Glomerular endothelial cell (primary cell): ENCODE measurements at places on chromosomes 5 and 9.
A peak's percentile ranks its signal among the peaks of the same experiment; 100 is the strongest.

- DNase-seq: peak; percentile 92
These were observed 194.0 kb downstream of the EFNA5 start for GRCh38 chr5:107476783-107477182.

- DNase-seq: no peak
These were observed 39.6 kb upstream of the TEX48 start for GRCh38 chr9:114721491-114722079.

DNA sequence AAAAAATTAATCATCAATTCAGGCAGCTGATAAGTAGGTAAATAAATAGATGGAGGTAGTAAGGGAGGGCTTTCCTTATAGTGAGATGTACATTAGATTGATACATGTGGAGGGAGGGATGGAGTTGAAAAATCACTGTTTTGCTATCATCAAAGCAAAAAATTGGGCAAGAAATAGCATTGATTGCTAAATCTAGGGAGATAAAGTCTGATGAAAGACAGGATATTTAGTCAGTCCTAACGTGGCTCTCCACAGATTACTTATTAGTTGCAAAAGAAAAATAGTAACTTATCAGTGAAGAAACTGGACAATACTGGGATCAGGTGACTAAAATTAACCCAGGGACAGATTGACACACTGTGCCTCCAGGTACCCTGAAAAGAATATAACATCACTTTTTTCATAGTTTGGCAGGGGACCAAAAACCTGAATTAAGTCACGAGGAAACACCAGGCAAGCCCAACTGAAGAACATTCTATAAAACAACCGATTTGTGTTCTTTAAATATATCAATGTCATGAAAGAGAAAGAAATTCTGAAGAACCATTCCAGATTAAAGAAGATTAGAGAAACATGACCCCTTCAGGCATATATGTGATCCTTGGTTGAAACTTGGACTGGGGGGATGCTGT lies 27.1 kb upstream of the GOLPH3 start:
- DNase-seq: no peak

DNA sequence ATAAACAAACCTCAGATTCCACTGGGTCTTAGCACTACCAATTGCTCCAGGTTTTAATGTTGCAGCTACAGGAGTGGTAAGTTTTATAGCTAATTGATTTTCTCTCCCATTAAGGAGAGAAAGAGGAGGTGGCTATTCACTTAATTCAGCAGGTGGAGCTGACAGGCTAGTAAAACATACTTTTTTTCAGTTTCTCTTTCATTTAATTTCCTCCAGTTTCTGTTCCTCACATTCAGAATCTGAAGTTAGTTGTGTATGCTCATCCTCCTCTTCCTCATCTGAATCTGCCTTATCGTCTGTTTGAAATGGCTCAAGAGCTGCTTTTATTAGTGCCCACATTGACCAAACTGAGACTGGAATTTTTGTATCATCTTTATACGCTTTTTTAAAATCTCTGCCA lies 98.0 kb downstream of the PLPPR1 start:
- no peak for DNase-seq

DNA sequence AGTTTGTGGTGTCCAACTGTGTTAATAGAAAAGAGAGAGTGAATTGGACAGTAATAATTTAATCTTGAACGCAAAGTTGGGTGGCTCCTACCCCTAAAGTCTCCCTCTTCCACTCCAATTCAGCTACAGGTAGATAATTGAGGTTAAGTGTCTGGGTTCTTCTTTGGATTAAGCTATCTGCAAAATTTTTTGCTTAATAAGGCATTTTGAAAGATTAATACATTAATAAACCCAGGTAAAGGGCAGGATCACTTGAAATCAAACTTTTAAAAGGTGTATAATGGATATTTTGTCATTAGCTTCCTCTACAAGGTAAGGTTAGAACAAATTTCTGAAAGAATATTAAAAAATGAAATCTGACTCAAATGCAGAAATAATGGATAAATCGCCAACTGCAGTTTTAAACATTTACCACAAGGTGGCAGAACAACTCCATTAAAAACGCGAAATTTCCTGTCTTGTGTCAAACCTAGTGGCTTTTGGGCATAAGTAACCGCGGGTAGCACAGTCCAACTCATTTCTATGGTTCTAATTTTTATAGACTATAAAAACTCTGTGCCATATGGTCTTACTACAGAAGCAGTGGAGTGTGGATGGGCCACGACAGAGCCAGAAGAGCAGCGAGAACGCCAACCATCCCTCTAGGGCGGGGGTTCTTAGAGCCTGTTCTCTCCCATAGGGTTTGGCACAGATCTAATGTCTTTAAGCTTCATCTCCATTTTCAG lies 276.5 kb downstream of the ARHGEF28 start:
- DNase-seq: peak; percentile 27

GRCh38 chr9:27529316-27530278 lies at the start of gene MOB3B:
Gene MOB3B, minus strand, starts transcription at chr9:27529814. Its CDS starts 74,264 bp downstream, at chr9:27455550.
- no peak for DNase-seq

GRCh38 chr5:51156838-51157237 lies 226.4 kb upstream of the ISL1 start:
- no peak for DNase-seq

- no peak for DNase-seq
These were observed 1.1 kb upstream of the DCANP1 start for GRCh38 chr5:135448071-135448739.

DNA sequence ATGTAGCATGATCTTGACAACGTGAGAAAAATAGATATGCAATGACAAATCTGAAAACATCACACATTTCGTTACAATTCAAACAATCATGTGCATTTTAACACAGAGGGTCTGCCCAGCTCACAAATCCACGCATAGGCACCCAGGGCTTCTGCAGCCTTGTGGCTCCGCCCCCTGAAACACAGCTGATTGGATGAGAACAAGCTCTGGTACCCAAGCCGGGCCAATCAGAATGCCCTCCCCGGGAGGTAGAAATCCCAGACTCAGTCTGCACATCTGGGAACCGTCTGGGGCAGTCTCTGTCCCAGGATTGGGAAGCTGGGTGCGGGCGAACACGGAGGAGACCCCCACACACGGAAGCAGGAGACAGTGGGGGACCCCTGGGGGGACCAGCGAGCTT lies 137.5 kb downstream of the GAPVD1 start:
- DNase-seq: no peak

DNA sequence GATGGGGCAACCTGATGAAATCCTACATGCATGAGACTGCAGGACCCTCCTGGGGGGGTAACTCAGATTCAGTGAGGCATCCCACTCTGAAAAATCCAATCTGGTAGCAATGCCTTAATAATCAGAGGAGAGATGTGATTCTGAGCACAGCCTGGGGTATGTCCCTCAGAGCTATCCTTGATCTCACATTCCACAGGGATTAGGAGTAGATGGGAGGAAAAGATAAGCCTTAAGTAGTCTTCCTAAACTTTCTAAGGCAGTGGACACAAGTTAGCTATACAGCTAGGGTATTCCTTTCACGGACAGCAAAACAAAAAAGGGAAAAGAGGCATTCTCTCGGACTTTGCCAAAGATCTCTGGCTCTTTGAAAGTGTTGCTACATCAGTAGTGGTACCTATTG lies 3.9 kb upstream of the SPATA9 start:
- DNase-seq: no peak

- no peak for DNase-seq
These were observed 72.7 kb upstream of the RGMB start for GRCh38 chr5:98700730-98701129.

DNA sequence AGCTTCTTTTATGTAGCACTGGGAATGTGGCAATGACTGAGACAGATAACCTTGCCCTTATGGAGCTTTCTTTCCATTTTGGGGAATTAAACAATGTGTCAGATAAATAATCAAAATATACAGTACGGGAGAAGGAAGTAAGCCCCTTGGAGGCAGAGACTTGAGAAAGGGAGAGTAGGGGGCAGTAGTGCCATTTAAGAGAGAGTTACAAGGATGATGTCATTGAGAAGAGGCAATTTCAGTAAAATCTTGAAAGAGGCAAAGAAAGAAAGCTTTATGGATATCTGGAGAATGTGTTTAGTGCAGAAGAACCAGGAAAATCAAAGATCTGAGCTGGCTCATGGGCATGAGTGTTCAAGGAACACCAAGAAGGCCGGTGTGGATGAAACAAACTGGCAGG lies 77.3 kb downstream of the KCTD16 start:
- no peak for DNase-seq

- no peak for DNase-seq
These were observed 35.8 kb upstream of the MAST4 start for GRCh38 chr5:66560371-66560770.

GRCh38 chr9:112135706-112136105 lies 39.4 kb downstream of the SUSD1 start:
- DNase-seq: no peak

DNA sequence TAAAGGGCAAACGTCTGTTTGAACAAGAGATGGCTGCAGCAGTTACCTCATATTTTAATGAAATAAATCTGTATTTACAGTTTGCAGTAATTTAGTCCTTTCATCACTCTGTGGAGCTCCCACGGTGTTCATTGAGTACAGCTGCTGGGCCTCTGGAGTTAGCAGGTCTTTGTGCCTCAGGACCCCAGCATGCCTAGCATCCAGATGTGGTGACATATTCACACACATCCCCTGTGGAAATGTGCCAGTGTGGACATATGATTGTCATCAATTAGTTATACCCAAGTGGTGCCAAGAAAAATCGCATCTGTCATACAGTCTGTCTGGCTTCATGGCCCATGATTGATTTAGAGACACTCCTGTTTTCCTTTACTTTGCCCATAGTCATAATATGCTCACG lies 77.3 kb downstream of the NNT start:
- DNase-seq: no peak

- no peak for DNase-seq
These were observed 7.6 kb upstream of the CLPTM1L start for GRCh38 chr5:1352231-1353219.

DNA sequence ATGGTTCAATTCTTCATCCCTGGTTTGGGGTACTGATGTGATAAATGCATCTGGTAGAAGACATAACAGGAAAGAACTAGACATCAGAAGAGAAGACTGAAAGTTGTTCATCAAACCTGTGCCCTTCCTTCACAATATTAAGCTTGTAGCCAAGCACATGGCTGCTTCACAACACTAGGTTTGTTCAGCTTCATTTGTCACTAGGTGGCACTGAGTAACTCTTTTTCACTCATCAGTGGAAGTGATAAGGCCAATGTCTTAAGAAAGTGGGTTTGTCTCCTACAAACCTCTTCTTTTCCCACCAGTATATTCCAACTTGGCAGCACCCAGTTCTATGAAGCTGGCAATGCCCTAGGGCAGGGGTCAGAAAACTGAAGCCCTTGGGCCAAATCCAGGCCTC lies 26.9 kb downstream of the ZNF484 start:
- DNase-seq: no peak

- no peak for DNase-seq
These were observed 443.9 kb downstream of the ZNF608 start for GRCh38 chr5:124302533-124302932.

- DNase-seq: no peak
These were observed 263.4 kb downstream of the GRIA1 start for GRCh38 chr5:153753645-153754432.

DNA sequence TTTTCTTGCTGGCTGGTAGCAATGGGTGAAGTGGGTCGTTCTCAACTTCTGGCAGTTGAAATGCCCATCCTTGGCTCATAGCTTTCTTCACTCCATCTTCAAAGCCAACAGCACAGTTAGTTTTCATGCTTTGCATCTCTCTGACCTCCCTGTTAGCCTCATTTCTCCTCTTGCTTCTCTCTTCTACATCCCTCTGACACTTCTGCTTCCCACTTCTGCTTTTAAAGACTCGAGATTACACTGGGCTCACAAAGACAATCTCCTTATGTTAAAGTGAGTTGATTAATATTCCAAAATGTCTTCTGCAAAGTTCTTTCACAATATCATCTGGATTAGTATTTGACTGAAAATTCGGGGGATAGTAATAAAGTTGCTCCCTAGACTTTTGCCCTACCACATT lies 684.8 kb upstream of the CCNG1 start:
- no peak for DNase-seq

GRCh38 chr5:4520559-4520958 lies 619.6 kb upstream of the ADAMTS16 start:
- no peak for DNase-seq

- DNase-seq: no peak
These were observed 224.6 kb downstream of the PLK2 start for GRCh38 chr5:58235299-58235698.

DNA sequence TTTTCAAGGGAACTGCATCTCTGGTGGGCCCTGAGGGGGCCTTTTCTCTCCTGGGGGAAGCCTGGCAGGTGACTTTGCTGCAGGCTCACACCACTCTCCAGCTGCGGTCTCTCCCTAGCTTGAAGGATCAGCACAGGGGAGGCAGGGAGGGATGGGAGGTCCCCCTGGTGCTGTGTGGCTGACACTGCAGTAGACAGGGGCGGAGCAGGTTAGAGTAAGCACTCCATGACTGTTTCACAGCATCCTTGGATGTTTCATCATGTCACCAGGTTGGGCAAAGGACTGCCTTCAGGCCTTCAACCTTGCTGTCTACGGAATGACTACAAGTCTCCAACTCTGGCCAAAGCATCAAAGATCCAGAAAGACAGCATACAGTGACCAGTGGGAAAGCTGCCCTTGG lies 470.7 kb downstream of the CDK5RAP2 start:
- DNase-seq: no peak

- no peak for DNase-seq
These were observed 3.8 kb upstream of the ZDHHC12 start for GRCh38 chr9:128727640-128728248.

DNA sequence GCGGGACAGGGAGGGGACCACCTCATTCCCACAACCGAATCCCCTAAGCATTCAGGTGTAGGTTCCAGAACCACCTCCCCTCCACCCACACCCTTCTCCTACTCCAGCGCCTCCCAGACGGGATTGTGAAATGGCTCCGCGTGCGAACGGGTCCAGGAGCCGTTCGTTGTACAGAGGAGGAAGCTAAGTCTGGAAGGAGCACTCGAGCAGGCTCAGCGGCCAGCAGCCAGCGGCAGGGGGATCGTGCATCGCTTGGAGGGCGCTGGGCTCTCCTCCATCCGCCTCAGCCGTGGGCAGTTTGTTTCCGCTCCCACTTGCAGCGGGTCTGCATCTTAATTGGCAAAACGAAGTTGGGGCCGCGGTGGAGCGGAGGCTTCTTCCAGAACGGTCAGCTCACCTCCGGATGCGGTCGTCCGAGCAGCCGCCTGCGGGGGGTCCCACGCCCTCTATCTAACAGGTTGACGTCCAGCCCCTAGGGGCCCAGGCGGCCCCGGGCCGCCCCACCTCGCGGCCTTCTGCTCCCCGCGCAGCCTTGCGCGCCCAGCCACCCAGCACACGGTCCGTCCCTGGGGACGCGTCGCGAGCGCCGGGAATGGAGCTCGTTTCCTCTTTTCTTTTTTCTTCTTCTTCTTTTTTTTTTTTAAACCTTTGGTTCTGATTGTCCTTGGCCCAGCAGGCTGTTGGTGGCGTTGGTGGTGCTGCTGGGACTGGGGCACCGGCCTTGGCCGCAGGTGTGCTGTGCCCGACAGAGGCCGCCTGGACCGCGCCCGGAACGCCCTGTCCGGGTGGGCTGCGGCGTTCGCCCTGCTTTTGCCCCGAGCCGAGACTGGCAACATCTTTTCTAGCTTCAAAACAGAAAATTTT lies 3.9 kb upstream of the BARX1 start:
- no peak for DNase-seq

GRCh38 chr5:148873690-148874485 lies 47.5 kb downstream of the ADRB2 start:
- no peak for DNase-seq
